ENCODE measurements at places on chromosomes 13 and 19.

- no peak for DNase-seq
These were observed 24.7 kb downstream of the CILP2 start for GRCh38 chr19:19562665-19563347.

GRCh38 chr19:44607917-44608316 is 5.4 kb upstream of the IGSF23 start:
- DNase-seq = no peak

DNA sequence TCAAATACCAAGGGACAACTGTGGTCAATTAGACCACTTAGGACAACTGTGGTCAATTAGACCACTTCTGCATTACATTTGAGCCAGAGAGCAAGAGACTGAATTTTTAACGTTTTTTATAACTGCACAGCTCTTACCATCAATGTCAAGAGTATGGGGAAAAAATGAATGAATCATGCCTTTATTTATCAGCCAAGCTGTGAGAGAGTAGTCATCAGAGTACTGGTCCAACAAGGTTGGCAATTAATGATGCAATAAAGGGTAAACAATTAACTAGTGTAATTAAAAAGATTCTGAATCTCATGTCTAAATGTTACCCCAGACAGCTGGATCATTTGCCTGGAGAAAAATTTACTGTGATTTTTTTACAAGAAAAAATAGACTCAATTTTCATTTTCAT is 381.1 kb downstream of the LIG4 start:
- no peak for DNase-seq

DNA sequence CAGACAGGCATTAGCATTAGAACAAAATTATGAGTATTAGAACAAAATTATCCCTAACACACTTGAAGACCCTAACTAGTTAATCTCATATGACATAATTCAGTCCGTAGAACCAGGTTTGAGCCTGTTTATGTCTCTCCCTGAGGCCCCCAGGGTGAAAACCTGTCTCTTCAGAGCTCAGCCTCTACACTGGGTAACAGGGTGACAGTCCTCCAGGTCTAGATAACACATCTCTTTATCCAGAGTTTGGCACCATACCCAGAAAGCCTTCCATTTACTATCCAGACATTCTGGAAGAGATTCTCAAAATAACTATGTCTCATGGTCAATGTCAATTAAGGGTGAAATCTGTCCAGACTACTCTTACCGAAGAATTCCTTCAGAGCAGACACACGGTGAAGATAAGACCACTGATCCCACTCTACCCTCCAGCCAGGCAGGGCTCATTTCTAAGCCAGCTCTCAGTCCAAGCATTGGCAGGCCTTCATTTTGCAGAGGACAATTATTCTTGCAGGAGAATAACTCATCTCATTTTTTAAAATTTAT is 1195.3 kb downstream of the EFNB2 start:
- DNase-seq = no peak

GRCh38 chr13:110116072-110116487 is 190.9 kb downstream of the COL4A1 start:
- DNase-seq = no peak

GRCh38 chr19:13018035-13018914 is 23.0 kb downstream of the NFIX start:
- no peak for DNase-seq

- no peak for DNase-seq
These were observed 425.4 kb downstream of the NDFIP2 start for GRCh38 chr13:79906345-79906744.

DNA sequence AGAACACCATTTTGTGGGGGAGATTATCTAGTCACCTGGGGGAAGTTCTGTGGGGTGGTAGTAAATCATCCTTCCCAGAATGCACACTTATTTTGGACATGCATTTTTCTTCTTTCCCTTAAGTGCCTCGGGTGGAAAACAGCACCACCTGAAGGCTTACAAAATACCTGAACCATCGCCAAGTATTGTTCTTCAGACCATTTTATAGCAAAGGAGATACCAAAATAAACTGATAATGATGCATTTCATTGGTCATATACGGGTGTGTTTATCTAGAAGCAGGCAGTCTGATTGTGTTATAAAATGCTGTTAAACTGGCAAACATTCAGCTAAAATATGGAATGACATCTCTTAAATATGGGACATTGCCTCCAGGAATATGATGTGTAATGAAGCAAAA is 1034.7 kb downstream of the SLITRK1 start:
- DNase-seq = no peak

DNA sequence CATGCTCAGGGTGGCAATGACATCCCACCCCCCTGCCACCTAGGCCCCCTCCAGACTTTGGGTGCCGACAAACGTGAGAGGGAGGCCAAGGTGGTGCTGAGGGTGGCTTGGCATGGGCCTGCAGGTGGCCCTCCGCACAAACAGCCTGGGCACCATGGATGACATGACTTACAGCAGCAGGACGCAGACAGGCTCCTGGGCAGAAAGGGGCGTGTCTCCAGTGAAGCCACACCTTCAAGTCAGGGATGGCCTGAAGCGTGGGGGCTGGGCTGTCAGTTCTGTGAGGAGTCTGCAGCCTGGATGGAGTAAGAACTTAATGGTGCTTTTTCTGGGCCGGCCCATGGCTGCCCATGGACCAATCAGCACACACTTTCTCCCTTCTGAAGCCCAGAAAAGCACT is 25.3 kb downstream of the POMP start:
- no peak for DNase-seq

DNA sequence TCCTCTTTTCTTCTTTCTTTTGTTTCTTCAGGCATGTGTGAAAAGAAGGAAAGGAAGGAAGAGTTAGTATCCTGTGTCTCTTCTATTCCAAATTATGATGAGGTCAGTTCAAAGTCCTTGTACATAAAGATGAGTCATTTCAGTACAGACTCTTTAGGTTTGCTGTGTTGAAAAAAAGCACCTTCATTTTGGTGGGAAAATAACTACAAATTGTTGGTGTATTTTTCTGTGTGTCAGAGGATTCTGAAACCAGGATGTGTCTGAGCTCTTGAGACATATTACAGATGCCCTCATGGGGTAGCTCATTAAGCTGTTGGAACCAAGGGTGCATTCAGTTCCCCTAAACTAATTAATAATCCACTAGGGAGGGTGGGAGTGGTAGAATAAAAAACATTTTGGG is 5.8 kb upstream of the HSPH1 start:
- DNase-seq = no peak

DNA sequence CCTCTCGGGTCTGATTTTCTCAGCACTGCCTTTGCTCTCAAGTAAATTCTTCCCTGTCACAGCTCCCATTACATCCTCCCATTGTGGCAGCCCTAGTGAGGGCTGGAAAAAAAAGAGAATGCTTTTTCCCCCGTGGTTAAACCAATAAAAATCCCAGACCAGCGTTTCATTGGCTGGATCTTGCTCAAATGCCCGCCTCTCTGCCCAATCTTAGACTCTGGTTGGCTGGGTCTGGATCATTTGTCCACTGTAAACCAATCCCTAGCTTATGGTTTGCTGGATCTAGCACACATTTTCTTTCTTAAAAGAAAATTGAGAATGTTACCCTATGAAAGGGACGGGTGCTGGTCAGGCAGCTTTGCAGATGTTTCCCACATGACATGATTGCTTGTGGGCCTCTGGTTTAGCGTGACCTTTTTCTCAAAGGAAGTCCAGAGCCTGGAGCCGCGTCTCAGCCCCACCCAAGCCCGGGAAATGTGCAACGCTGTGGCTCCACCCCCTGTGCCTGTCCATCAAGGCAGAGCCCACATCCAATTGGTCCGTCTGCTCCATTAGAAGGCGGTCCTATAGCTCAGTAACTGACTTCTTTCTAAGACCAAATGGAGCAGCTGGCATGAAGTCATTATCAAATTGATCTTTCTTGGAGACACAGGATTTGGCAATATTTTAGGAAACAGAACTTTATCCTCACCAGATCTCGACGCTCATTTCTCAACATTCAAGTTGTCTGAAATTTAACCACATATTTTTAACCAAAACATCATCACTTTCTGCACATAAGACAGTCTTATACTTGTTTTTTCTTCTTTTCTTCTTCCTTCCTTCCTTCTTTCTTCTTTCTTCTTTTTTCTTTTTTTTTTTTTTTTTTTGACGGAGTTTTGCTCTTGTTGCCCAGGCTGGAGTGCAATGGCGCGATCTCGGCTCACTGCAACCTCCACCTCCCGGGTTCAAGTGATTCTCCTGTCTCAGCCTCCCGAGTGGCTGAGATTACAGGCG is 2.6 kb upstream of the MCEMP1 start:
- no peak for DNase-seq

- no peak for DNase-seq
These were observed 22.5 kb downstream of the MAP2K2 start for GRCh38 chr19:4101496-4101770.

GRCh38 chr19:13050274-13050673 is 52.4 kb downstream of the LYL1 start:
- no peak for DNase-seq

DNA sequence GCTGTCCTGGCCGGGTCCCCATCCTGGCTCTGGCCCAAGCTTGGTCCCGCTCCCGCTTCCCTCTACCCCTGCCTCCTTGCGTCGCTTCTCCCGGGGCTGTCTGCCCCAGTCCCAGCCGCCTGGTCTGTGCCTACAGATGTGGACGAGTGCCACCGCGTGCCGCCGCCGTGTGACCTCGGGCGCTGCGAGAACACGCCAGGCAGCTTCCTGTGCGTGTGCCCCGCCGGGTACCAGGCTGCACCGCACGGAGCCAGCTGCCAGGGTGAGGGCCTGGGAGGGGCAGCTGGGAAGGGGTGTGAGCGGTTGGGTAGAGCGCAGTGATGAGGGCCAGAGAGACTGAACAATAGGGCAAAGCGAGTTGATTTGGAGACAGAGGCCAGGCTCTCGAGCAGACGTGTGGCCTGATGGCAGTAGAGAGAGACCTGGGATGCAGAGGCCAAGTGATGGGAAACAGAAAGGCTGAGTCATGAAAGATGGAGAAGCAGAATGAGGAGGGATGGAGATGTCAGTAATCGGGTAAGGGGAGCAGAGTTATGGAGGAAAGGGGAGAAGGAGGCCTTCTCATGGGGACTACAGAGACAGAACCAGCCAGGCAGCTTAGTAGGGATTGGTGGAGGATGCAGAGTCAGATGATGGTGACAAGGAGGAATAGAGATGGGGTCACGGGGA is 9.4 kb downstream of the LTBP4 start:
- peak; percentile 42 for DNase-seq

GRCh38 chr19:10290357-10290875 is 664 bp downstream of the ICAM5 start:
- no peak for DNase-seq

DNA sequence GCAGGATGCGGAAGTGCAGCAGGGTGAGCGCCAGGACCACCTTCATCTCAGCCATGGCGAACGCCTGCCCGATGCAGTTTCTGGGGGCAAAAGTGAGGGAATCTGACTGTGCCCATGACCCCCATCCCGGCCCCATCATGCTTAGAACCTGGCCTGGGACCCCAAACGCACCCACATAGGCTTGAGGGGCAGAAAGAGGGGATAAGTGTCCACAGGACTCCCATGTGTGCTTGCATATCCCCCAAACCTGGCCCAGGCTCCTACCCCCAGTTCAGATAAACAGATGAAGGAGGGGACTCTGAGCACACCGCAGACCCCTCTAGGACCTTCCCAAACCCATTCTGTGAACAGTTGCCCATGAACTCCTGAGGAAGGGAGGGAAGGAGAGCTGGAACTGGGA is 16.0 kb upstream of the CYP4F2 start:
- DNase-seq = no peak

- DNase-seq = peak; percentile 7
These were observed 221.1 kb downstream of the TDRD3 start for GRCh38 chr13:60617991-60618733.

GRCh38 chr19:1116726-1117581 is 13.2 kb downstream of the GPX4 start:
- no peak for DNase-seq

DNA sequence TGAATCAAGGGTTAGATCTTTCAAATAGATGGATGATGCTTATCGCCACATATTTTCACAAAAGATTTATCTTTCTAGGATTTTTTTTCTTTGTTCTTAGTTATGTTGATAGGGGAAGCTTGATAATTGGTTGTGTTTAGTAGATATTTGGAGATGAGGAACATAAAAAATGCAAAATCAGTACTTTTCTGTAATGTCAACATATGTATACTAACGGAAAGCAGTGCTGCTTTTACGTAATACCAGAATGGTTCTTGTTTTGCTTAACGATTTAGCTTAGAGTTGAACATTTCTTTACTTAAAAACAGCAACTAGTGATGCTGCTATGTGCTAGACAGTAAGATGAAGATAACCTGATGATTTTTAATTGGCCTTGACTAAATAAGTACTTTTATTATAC is 3.0 kb downstream of the ZMYM2 start:
- DNase-seq = no peak

DNA sequence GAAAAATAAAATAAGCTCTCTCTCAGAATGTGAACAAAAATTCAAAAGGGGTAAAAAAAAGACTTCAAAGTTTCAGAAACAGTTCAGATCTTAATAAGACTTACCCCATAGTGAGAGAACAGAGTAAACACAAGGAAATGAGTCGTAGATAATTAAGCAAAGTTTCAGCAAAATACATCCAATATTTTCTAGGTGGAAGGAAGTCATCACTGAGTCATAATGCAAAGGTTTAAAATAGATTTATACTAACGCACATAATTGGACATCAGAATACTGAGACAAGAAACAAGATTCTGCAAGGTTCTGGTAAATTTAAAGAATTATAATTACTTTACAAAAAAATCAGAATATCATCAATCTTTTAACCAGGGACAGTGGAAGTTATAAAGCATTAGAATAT is 1370.7 kb upstream of the ATXN8OS start:
- no peak for DNase-seq

GRCh38 chr19:38466050-38466449 is 32.6 kb downstream of the RYR1 start:
- no peak for DNase-seq

- no peak for DNase-seq
These were observed 131.7 kb downstream of the ATP11A start for GRCh38 chr13:112821340-112822055.

DNA sequence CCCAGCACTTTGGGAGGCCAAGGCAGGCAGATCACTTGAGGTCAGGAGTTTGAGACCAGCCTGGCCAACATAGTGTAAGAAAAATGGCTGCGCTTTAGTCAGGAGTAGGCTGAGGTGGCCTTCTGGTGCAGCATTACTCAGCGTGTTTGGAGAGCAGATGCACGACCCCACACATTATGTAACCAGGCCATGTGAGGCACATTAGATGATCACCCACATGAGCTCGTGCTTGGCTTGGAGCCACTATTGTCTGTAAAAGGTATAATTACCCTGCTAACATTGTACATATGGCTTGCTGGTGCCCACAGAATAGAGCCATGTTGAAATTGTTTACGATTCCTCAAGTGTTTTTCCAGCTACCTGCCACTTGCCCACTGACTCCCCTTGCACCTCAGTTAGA is 24.0 kb upstream of the SCEL start:
- DNase-seq = no peak

DNA sequence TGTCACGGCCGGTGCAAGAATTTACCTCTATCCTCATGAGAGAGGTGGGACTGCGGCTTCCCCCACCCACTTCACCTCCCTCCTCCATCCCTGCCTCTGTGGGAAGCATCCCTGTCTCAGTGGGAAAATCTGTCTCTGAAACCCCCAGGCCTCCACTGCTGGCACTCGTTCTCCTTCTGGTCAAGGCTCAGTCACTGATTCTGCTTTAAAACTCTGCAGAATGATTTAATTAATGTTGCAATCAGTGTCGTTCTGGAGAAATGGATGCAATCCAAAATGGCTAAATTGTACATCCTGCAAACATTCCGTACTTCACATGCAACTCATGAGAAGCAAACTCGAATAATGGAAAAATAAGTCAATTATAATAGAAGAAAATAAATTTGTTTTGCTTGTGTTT is 5.6 kb downstream of the RASL11A start:
- no peak for DNase-seq

GRCh38 chr13:93881411-93881810 is 598.1 kb downstream of the DCT start:
- no peak for DNase-seq

GRCh38 chr19:10766049-10766623 is 48.3 kb downstream of the DNM2 start:
- DNase-seq = no peak
